Nucleus accumbens (tissue), 56 donors: ENCODE measurements at places on chromosomes 1 and 21.
A peak's percentile ranks its signal among the peaks of the same experiment; 100 is the strongest.

DNA sequence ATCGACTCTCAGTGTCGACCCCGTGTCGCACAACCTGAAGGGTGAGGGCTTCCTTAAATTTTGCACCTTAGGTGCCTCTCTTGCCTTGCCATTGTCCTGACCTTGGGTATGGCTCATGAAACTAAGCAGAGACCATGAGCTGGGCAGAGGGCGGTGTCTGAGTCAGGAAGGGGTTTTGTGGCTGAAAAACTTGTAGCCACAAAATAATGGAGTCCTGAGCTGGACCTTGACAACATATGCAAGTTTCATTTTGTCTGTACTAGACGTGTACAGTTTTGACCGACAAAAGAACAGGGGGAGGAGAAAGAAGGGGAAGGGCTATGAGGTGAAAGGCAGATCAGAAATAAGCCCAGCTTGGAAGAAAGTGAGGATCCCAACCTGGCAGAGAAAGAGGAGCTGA, 8.3 kb upstream of the RUNX1 start:
- no peak for DNase-seq

DNA sequence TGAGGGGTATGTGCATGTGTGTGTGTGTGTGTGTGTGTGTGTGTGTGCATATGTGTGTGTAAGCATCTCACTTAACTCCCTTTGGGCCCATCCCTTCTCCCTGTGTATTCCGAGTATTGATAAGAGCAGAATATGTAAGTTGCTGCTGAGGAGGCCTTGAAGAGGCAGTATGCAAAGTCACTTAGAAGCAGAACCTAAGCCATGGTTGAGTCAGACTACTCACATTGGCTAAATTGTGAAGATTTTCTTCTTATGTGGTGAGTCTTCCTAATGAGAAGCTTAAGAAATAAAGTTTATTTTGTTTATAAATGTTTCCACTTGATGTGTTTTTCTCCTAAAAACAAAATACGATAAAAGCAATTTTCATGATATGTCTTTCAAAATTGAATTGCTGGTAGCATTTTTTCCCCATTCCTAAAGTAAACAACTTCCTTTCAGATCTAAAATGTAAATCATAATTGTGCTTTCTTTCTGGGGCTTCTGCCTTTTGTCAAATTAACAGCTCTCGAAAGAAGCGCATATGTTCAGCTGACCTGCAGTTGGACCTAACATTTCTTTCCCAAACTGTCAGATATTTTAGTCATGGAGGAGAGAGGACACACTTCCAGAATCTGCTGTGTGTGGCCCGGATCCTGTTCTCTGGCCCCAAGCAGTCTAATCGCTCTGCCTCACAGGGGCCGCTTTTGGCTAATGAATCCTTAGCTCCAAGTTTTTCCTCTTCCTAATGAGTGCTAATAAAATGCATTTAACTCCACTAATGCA, 284.0 kb downstream of the DUSP10 start:
- no peak for DNase-seq

DNA sequence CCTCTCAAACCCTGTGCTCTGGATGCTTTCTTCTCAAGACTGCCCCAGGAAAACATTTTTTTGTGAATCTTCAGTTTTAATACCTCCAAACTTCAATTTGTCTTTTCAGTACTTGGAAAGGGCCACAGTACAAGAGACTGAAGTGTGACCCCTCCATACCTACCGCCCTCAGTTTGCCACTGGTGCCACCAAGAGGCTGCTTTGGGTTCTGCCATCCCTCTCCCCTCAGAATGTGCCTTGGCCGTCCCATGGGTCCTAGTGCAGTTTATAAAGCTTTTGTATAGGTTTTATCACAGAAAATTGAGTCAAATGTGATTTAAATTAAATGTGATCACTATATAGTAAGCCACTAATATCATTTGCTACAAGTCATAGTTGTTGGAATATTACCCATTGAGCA, 60.8 kb upstream of the PGD start:
- DNase-seq, result peak; percentile 42

DNA sequence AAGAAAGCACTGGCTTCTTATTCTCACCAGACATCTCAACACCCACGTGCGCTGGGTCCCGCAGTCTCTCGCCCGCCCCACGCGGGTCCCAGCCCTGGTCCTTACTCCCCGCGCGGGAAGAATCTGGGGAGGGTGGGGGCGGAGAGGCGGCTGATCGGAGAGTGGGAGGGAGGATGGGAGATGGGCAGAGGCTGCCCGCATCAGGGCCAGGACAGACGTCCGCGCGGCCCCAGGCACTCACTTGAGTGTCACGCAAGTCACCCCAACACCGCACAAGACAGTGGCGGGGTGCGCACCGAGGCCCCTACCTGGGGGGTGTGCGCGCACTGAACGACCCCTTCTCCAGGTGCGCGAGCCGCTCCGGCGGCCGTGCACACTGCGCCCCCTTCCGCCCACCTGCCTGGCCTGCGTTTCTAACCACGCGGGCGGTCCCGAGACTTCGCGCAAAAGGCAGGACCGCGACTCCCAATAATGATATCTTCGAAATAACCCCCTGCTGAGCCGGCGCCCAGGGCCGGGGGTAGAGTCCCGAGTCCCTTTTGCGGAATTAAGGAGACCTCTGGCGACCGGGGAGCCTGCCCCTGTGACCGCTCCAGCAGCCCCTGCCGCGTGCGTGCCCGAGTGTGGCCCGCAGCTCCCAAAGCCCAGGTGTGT, 6.0 kb upstream of the SIM2 start:
- DNase-seq, result no peak

DNA sequence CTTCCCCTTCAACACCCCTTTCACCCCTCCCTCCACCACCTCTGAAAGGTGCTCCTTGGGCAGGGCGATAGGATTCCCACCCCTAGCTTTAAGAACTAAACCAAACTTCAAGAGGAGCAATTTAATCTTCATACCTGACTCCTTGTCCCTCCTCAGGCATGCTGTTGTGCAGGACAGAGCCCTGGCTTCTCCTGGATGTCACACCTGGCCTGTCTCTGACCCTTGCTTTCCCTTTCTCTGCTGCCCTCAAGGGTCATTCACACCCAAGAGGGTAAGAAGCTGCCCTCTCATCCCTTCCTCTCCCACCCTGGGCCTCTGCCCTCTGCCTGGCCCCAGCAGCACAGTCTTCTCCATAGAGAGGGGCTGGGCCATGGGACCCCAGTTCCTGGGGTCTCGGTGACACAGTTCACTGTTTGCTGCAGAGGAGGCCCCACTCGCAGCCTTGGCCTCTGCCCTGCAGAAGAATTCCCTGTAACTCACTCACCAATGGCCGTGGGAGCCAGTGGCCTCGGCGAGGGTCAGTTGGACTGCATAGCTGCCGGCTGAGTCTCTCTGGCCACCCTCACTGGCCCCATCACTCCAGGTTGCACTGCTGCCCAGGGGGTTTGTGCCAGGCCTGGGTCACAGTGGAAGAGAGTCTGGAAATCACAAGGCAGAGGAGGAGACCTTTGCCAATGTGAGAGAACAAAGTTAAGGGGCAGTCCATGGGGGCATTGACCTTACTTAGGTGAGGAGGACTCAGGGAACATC, 28.4 kb upstream of the LHX4 start:
- no peak for DNase-seq

- no peak for DNase-seq
Measured at GRCh38 chr1:154593390-154593789, 14.6 kb downstream of the ADAR start.

GRCh38 chr1:176998183-176998795, 166.2 kb downstream of the ASTN1 start:
- DNase-seq, result no peak

- no peak for DNase-seq
Measured at GRCh38 chr1:200668514-200669313, 993 bp downstream of the DDX59 start.

DNA sequence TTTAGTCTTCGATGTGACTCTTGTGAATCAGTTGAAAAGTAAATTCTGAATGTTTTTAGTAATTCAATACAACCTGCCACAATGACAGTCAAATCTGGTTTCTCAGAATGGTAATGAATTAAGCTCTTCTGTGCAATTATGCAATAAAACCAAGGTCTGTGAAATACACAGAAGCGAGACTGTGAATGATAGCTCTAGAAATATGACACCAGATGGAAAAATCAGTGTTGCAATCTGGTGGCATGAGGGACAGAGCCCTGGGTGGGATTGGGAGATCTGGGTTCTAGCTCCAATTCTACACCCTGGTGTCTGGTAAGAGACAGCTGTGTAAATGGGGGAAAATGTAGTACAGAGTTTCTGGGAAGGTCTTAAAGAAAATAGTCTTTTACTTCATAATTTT, 586.4 kb upstream of the ZRANB2 start:
- no peak for DNase-seq

DNA sequence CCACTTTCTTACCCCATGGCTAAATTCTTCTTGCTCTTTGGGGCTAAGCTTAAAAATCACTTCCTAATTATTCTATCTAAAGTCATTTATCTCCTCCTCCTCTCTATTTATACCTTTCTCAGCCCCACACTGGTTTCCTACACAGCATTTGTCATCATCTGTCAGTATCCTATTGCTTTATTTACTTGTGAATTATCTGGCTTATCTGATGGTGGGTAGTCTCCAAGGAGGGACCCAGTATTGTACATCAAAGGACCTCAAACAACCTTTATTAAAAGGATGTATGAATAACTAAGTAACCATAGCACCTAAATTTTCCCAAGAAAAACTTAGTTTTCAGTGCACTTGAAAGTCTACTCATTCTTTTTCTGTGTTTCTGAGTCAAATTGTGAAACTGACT, 332.7 kb upstream of the SNX7 start:
- no peak for DNase-seq

DNA sequence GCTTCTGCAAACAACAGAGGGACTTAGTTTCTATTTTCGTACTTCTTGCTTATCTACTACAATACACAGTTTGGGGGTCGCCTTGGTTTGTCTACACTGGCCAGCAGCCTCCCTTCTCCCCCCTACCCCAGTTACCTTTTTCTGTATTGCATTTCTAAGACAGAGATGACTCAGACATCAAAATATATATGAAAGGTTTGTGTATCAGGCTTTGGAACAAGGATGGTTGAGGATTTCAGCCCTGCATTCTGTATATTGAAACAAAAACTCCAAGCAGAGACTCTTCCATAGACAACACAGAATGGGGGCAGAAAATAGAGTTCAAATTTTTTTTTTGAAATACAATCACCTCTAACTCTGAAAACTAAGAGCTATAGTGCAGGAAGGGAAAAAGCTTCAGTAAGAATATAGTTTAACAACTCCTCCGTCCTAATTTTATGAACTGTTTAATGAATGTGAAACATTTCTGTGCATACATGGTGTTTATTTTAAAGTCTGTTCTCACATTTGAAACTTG, 1.9 kb downstream of the SAMD13 start:
- no peak for DNase-seq

DNA sequence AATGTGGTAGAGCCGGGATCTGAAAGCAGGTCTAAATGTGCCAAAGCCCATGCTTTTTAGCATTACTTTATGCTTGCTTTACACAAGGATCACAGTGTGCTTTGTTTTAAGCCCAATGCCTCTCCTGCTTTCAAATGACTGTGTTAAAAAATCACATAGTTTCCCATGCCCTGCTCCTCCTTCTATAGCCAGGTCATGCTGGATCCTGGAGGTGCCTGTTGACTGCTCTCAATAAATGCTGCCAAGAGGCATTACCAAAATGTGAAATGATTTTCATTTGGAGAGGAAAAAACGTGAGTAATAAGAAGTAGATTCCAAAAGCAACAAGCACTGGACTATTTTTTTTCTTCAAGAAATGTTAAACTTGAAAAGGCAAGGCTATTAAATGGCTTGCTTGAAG, 420.7 kb upstream of the USP24 start:
- no peak for DNase-seq

GRCh38 chr1:207221934-207222351, 99.5 kb upstream of the CD55 start:
- no peak for DNase-seq

- DNase-seq, result no peak
Measured at GRCh38 chr1:46204406-46204742, 1.2 kb downstream of the LURAP1 start.

GRCh38 chr1:221696027-221696426, 45.9 kb downstream of the DUSP10 start:
- no peak for DNase-seq

GRCh38 chr1:235642943-235643371, 6.6 kb downstream of the GNG4 start:
- no peak for DNase-seq

GRCh38 chr1:228074954-228075730, 7.4 kb upstream of the ARF1 start:
- no peak for DNase-seq

DNA sequence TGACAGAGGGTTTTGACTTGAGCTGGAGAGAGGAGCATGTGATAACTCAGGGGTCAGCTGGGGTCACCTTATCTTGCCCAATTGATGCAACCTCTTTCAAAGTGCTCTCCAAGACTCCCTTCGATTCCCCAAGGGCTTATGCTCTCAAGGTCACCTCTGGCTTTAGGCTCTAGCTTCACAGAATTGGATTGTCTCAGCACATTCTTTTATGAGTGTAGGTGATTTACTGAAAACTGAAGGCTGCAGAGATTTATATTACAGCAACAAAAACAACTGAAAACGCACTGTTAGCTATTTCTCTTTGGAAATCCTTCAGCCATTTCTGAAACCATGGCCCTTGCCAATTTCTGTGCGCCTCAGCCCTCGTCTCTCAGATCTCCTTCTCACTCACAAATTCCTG, 34.5 kb upstream of the MAP1LC3C start:
- DNase-seq, result no peak

DNA sequence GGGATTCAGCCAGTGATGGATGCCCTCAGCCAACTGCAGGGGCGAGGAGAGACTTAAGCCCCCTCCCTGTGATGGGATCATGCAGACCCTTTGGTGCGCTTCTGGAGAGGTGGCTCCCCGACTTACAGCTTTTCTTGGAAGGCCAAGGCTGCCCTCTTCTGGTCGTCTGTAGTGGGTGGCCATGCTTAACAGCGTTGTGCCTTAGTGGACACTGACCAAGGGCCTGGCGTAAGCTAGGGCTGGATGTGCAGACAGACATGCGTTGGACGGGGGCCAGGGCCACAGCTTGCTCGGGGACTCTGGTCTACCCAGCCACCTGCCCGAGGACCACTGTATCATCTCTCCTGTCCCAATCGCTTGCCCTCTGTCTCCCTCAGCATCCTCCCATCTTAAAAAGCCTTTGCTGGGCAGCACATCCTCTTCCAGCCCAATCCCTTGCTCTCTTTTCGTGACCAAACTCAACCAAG, 5.5 kb downstream of the AZIN2 start:
- DNase-seq, result peak; percentile 67

DNA sequence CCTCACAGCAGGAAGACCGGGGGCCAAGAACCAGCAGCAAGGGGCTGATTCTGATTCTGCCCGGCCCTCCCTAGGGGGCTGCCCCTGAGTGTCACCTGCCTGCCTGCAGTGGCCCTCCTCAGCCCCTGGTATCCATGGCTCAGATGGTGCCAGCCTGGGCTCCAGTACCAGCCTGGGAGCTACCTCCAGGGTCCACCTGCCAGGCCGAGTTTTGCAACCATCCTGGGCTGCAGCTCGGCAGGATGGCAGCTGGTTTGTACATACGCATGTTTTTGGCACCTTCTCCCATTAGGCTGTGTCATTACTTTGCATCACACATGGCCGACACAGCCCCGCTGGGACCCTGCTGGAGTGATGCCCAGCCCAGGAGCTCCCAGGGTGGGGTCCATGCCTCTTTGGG, 93.3 kb upstream of the WNT4 start:
- no peak for DNase-seq

GRCh38 chr1:25771221-25772114, 28.5 kb upstream of the SELENON start:
- DNase-seq, result no peak
